Small intestine (tissue), 16 donors: ENCODE measurements at places on chromosomes 12 and 14. TPM values are rescaled to one million over a fixed set of nuclear protein-coding genes. Genes with fewer than 3 reads are reported as not detected.
A peak's percentile ranks its signal among the peaks of the same experiment; 100 is the strongest.

GRCh38 chr14:94110552-94111181, at the start of gene IFI27:
Gene IFI27 (plus strand): TSS chr14:94110736.
- DNase-seq = peak; percentile 37

TMTC2 gene
- polyA plus RNA-seq = 4.3 TPM

TGM1 gene
- 1.5 TPM for polyA plus RNA-seq

KLRC4 gene
- polyA plus RNA-seq = 0.06 TPM

DNA sequence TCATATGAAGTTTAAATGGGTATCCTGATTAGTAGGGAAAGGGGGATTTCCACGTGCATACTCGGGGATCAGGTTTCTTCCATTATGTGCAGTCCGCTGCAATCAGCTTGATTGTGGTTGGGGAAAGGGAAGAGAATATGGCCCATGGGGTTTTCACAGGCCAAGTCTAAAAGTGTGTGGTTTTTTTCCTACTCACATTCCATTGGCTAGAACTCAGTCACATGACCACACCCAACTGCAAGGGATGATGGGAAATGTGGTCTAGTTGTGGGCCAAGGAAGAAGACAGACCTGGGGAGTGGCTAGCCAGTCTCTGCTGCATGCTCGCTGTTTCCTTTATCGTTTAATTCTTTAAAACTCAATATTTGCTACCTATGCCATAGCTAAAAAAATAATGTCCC, 105.1 kb downstream of the PRIMA1 start:
- peak; percentile 18 for DNase-seq
